Right atrium auricular region (tissue), 2 donors: ENCODE measurements at places on chromosomes 4 and X. TPM values are rescaled to one million over a fixed set of nuclear protein-coding genes. Genes with fewer than 3 reads are reported as not detected.

Gene LRCH2
- 4.9 TPM for total RNA-seq

Gene CCDC160
- not detected for total RNA-seq

Gene DNAAF6
- total RNA-seq, result not detected

Gene UGT2B11
- total RNA-seq, result not detected

Gene TMSB15C
- 0.47 TPM for total RNA-seq

Gene GBA3
- total RNA-seq, result not detected

Gene GLOD5
- not detected for total RNA-seq
